Stimulated activated CD8-positive, alpha-beta memory T cell treated with anti-CD3 and anti-CD28 coated beads, Interleukin-4, amount 100 ng/mL, for 4 hours (primary cell): ENCODE measurements at places on chromosomes 5 and 9.

DNA sequence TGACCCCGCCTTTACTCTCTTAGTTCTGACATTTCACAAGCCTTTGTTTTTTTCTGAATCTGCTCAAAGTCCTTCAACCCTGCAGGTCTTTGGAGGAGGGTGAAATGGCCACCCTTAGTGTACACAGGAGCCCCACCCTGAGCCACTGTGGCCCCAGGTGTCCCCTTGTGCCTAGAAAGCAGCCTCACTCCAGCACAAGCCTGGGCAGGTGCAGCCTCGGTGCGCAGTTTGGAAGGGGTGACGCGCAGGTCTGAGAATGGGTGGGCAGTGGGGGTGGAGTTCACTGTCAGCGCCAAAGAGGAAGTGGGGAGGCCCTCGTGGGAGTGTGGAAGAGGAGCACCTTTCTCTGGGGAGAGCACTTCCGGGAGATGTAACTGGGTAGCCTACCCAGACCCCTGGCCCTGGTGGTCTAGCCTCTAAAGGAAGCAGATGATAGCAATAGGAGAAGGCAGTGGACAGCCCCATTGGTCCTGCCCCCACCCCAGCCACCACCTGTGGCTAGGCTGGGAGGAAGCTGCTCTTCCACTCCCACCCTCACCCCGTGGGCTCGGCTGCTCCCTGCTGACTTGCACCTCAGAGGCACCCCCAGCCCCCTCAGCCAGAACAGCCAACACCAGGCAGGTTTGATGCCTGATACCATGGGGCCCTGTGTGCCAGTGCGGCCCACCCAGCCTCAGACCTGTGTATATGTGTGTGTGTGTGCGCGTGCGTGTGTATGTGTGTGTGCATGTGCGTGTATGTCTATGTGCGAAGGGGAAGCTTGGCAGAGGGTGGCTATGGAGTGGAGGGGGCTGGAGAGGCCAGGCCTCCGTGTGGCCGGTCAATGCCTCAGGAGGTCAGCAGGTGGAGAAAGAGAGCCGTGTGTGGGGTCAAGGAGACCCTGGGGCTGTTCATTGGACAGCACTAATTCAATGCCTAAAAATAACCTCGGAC, 16.8 kb upstream of the DAB2IP start:
- no peak for DNase-seq

DNA sequence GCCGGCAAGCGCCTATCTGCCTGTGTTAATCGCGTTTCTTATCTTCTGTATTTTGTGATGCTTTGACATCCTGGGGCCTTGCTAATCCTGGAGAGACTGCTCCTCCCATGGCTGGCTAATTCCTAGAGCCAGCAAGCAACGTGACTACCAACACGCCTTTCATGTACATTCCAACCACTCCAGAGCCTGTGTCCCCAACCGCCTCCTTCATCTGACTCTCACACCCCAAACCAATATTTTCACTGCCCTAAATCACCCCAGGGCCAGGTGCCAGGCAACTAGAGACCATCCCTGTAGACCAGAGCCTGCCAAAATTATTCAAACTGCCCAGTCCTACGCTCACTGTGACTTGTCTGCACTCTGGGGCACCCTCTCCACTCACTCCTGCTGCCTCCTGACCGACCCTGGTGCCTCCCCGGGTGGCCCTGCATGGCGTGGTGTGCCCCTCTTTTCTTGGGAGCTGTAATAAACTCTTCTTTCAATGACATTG, 50.5 kb upstream of the COL5A1 start:
- DNase-seq = no peak

GRCh38 chr9:33465096-33465495, 8.6 kb downstream of the NOL6 start:
- no peak for DNase-seq

DNA sequence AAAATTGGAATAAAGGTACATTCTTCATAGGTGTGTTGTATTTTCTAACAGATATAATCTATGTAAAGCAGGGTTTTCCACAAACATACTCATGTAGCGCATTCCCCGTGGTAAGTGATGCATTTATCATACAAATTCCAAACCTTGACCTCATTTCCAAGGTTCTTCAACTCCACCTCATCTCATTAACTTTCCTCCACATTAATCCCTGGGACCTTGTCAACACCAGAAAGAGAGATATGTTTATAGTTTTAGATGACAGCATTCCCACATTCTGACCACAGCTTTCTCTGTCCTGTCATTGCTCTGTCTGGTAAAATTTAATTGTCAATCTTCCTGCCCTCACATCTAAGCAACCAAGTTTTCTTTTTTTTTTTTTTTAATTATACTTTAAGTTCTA, 415.1 kb downstream of the TMEM161B start:
- no peak for DNase-seq

DNA sequence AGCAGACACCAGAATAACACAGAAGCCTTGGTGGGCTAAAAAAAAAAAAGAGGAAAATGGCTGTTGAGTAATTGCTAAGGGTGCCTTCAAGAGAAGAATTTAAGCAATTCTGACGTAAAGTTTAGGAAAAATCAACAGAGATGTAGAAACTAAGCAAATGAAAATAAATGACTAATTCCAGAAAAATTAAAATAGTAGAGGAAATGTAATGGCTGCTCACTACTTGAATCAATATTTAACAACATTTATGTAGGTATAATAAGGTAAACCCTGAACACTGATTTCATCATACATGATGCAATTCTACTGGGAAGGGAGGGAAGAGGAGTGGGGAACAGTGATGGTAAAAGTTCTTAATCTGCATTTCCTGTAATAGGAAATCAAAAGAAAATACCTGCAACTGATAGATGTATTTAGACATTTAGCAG, 41.4 kb downstream of the PUM3 start:
- no peak for DNase-seq

DNA sequence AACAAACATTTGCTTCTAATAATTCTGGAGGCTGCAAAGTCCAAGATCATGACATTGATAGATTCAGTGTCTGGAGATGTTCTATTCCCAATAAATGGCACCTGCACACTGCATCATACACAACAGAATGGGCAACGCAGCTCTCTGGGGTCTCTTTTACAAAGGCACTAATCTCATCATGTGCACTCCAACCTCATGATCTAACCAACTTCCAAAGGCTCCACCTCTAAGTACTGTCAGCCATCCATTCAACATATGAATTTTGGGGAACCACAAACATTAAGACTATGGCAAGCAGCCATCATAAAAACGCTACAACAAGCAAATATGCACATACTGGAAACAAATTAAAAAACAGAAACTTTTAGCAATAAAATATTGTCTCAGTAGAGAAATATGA, 121.1 kb downstream of the CYLC2 start:
- no peak for DNase-seq

- DNase-seq = no peak
Observed at GRCh38 chr5:6632324-6632887, 438 bp downstream of the NSUN2 start.

DNA sequence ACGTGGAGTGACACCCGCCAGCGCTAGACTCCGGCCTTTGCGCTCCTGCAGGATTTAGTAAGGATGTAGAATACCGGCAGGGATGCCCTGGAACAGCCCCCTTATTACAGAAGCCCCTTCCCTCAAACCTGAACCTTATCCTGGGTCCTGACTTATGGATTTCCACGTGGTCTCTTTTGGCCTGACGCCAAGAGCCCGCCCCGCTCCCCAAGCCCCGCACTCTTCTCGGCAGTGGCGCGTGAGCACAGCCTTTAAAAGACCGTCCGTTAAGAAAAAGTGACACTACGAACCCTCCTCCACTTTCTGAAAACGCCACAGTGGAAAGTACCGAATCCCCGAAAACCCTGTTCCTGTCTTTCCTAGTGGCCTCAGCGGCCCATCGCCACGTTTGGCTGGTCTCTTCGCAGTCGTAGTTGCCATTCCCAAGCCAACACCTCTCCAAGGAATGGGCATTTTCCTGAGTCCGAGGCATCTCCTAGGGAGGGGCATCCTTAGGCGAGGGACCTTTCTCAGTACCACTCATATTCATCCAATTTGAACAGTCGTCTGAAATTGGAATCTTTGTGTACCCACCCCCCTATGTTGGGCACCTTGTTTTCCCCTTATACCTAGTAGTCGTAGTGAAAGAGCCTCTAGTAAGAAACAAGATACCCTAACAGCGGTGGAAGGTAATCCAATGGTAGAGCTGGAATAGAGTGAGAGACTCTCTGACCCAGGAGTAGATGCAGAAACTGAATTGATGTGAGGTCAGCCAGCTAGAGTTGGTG, 732 bp upstream of the MCIDAS start:
- DNase-seq = no peak

GRCh38 chr9:31259824-31260223, 1124.6 kb upstream of the ACO1 start:
- DNase-seq = no peak

DNA sequence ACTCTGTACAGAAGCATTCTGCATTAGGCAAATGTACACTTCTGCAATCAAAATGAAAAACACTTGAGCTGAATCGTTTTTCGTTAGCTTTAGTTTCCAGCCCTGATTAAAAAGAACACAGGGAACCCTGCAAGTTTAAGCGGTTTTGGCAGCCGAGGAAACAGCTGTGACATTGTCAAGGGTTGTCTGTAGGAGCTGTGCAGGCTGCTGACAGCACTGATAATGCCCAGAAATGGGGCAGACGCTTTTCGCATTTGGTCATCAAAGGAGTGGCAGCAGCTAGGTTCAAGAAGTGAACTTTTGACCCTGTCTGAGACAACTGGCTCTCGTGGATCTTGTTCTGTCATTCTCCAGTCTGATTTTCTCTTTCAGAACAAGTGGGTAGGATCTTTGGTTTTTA, 165.6 kb upstream of the CCDC152 start:
- DNase-seq = no peak

- DNase-seq = no peak
Observed at GRCh38 chr5:151949701-151950308, 25.2 kb upstream of the GLRA1 start.

GRCh38 chr9:6184749-6185645, 30.6 kb upstream of the IL33 start:
- DNase-seq = no peak

DNA sequence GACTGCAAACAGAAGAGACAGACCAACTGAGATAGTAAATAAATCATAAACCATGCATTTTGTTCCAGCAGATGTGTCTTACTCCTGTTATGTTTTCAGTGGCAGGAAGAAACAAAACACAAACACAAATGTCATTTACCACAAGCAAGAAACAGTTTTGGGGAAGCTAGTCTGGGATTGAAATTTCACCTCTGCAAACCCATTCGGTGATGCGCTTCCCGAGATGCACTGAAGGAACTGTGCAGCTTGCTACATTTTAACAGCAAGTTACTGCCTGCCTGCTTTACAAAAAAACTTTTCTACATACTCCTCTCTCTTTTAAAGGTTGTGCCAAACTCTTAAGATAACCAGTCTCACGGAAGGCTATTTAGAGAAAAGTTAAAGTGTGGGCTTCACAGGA, 3.2 kb downstream of the MACROH2A1 start:
- DNase-seq = no peak

DNA sequence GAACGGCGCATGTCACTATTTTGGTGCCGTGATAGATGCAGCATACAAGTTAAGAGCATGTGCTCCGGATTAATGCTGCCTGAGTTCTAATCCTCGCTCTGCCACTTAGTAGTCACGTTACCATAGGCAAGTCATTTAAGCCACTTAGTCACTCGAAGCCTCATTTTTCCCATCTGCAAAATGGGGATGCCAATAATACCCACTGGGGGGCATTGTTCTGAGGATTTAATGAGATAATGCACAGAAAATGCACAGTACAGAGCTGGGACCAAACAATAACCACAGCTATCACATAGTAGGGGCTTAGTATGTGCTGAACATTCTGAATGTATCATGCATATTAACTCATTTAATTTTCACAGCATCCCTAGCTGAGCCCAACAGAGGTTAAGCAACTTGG, 9.1 kb downstream of the NIPAL4 start:
- no peak for DNase-seq

DNA sequence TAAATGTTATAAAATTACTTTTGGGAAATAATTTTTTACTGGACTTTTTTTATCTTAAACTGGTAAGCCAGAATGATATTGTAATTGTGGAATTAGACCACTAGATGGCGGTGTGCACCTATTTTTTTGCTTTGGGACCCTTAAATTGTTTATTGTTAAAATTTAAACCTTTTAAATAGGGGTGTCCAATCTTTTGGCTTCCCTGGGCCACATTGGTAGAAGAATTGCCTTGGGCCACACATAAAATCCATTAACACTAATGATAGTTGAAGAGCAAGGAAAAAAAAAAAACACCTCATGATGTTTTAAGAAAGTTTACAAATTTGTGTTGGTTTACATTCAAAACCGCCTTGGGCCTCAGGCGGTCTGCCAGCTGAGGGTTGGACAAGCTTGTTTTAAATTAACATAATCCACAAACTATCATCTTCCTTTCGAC, 28.4 kb upstream of the GADD45G start:
- no peak for DNase-seq

DNA sequence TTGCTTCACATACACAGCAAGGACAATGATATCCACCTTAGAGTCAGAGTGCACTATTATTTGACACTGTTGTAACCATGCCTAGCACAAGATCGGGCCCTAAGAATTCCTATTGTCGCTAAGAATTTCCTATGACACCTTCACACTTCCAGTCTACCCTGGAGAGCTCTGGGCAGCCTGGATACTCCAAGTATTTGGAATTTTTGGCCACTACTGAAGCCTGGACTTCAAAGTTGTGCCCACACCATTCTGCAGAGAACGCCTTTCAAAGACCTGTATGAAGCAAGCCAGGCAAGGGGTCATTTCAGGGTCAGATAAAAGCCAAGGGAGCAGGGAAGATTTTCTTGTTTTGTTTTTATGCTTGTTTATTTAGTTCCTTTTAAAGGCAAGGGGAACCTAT, 179.7 kb downstream of the PAPPA start:
- no peak for DNase-seq

DNA sequence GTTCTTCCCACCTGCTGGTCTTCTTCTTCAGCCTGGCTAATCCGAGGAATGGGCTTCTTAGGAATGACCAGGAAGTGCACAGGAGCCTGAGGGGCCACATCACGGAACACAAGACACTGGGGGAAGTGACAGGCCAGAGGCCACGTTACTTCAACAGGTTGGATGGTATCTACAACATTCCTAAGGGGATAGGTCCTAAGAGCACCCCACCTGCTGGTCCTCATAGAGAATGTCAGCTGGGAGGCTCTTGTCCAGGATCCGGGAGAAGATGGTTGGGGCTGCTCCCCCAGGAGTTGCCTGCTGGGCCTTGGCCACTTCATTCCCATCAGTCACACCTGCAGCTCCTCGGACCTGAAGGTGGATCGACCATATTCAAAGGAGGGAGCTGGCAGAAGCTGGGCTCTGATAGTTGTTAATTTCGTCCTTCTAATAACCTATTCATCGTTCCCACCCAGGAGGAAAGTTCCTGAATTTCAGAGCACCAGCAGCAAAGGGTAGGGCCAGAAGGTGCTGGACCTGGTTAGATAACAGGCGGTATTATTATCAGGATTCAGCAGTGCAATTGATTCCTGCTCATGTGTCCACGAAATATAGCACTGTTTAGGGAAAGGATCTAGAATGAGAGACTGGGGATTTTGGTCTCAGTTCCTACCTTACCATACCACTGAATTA, 1.3 kb downstream of the HINT2 start:
- no peak for DNase-seq

DNA sequence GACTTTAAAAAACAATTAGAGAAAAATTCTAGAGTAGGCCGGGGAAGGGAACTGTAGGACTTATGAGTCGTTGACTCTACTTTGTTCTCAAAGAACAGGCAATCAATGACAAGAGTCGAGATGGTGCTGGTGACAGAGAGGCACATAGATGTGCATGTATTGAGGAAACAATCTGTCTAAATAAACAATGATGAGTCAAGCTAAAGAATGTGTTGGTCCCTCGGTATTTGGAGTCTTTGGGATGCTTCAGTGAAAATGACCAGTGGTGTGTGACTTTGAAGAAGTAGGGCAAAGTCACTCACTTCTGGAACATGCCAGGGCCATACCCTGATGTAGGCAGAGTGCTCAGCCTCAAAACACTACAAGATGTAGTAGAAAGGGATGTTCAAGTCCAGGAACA, 288.1 kb upstream of the PANK3 start:
- no peak for DNase-seq
